ENCODE measurements at places on chromosomes 11 and 22. TPM values are rescaled to one million over a fixed set of nuclear protein-coding genes. Genes with fewer than 3 reads are reported as not detected.

- no peak for DNase-seq
Observed at GRCh38 chr11:35398881-35399280, 20.5 kb downstream of the SLC1A2 start.

DNA sequence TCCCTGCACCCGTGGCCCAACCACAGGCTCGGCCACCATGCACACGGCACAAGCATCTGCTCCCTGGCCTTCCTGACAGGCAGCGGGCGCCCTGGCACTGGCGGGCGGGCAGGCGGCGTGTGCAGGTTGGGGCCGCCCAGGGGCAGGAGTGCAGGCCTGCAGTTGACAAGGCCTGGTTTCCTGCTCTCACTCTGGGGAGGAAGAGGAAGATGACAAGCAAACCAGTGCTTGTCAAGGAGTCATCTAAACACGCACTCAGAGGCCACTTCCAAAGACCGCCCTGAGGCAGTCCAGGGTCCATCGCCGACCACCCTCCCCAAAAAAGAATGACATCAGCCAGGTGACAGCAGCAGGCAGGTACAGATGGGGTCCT, 65.3 kb upstream of the LINC01488 start:
- DNase-seq: no peak

DNA sequence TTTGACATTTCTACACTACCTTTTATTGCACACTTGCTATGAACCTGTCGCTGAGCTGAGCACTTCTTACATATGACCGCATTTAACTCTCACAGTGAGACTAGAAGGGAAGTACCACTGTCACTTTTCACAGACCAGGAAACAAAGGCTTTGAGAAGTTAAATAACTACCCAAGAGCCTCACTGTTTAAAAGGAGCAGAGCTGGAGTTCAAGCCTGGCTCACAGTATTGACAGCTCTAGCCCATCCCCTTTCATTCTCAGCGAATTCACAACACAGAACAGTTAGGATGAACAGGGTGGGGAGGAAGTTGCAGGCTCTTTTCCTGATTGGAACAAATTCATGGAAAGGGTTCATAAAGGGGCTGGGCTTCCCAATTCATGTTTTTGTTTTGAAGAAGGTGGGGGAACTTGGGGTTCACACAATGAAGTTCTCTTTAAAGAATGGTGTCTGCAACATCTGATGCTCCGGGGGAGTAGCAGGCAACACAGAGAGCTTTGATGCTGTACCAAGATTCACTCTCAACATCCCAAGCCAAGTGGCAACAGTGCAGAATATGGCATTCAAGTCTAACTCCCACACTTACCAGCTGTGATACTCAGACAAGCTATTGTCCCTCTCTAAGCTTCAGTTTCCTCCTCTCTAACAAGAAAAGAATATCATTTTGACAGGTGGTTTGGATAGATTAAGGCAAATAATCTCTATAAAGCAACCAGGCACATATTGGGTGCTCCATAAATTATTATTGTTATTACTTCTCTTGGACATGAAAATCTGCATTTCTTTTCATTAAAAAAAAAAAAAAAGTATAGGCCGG, 17.2 kb downstream of the SCGB1A1 start:
- no peak for DNase-seq

DNA sequence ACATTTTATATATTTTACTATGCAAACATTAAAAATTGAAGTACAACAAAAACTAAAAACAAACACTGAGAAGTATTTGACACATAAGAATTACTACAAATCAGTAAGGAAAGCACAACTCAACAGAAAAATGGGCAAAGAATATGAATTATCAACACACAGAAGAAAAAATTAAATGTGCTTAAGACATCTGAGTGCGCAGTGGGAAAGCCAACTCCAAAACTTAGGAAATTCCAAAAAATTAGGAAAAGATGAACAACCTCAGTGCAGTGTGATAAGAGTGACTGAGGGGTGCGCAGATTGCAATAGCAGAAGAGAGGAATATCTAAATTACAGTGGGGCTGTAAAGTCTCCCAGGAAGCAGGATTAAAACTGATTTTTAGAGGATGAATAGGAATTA, 1.9 kb upstream of the TMEM41B start:
- DNase-seq: no peak

GRCh38 chr11:8886322-8886721, 24.7 kb upstream of the AKIP1 start:
- no peak for DNase-seq

GRCh38 chr11:71933141-71933933, 4.5 kb downstream of the RNF121 start:
- no peak for DNase-seq

DNA sequence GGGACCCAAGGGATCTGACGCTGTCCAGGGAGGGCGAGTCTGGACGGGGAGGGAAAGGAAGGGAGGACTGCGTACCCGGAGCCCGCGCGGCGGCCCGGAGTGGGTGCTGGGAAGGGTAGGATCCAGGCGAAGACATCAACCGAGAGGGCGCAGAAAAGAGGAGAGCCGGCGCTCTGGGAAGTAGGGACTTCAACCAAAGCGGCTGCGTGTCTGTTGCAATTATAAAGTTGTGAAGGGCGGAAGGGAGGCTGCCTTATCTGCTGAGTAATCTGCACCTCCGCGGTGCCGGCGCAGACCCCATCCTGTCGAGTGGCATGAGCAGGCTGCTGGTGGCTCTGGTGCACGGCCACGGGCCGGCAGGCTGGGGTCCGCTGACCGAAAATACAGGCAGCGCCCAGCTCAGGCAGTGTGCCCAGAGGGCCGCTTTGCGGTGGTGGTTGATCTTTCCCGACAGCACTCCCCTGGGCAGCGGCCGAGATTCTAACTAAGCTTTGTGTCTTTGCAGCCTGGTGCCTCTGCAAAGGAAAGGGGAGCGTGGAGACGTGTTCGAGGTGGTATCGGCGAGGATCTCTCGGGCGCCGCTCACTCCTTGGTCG, 978 bp downstream of the C11orf87 start:
- no peak for DNase-seq

DNA sequence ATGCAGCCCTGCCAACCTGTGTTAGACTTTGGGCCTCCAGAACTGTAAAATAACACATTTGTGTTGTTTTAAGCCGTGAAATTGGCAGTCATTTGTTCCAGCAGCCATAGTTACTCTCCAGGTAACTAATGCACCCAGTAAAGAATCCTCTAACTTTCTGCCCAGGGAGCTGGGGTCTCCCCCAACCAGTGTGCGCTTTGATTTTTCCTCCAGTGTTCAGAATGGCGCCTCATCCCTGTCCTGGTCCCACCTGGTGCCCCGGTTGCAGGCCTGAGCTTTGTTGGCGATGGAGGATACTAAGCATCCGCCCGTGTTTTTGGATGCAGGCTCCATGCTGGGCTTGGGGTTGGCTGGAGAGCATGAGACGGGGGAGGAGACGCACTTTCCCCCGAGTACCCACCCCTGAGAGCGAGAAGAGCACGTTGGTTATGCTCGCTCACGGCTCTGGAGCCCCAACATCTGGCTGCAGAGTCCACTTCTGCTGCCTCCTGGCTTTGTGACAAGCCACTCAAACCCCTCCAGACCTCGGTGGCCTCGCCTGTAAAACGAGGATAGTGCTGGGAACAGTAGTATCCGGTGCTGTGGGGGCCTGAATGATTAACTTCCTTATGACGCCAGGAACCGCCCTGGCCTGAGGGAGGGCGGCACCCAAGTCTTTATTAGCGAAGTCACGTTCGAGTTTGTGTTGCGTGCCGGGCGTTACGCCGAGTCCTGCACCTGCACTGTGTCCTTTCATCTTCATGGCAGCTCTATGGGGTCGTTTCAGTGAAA, 25.8 kb downstream of the MRGPRD start:
- DNase-seq: no peak

- no peak for DNase-seq
Observed at GRCh38 chr22:29344137-29344536, 28.6 kb upstream of the RASL10A start.

DNA sequence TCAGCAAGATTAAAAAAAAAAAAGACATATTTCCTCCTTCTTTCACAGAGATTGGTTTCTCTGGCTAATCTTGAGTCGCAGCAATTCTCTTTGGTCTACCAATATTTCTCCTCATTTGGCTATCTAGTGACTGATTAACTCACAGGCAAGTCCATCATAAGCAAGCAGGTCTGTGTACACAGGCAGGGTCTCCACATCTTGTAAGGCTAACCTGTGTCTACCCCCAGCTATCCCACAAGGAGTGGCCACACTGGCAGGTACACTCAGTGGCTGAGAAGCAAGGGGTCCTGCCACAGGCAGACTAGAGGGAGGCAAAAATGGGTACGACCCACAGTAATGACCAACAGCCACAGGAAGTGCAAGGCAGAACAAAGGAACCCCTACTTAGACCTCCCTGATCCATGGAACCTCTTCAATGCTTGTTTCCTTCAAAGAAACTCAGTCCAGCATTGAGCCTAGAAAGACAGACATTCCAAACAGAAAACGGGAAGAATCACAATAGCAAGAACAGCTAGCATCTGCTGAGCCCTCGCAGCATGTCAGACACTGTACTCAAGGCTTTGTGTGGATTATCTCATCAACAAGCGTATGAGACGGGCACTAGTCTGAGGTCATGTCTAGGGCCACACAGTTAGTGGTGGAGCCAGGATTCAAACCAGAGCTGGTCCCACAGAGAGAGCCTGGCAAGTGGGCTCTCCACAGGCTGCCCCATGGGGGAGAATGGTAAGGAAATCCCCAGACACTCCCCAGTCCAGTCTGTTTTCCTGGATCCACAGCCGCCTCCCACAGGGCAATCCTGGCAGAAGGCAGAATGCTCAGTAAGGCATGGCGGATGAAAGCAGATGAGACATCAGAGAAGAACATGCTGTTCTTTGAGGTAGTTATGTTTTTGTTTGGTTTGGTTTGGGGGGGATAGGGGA, 34.3 kb downstream of the PLEKHA7 start:
- no peak for DNase-seq

GRCh38 chr11:11505190-11505589, 116.6 kb downstream of the GALNT18 start:
- DNase-seq: no peak

DNA sequence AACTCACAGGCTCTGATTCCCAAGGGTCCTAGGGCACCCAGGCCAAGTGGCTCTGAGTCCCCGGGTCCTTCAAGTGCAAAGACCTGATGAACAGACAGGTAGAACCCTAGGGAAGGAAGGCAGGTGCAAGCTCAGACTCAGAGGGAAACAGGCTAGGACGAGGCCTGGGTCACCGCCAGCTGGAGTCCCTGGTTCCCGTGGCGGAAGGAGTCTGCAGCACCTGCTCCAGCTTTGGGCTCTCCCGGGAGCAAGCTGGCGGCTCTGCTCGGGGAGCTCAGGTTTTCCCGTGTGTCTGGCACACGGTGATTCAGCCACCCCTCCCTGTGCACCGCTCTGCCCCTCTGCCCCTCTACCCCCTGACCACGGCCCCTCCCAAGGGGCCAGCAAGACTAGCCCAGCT, 59.8 kb downstream of the WNT7B start:
- no peak for DNase-seq

GRCh38 chr11:102849311-102849710, 5.9 kb upstream of the MMP3 start:
- no peak for DNase-seq

GRCh38 chr11:31005202-31005601, 364.3 kb downstream of the DCDC1 start:
- DNase-seq: no peak

- no peak for DNase-seq
Observed at GRCh38 chr22:34975721-34976120, 90.2 kb upstream of the ISX start.

DNA sequence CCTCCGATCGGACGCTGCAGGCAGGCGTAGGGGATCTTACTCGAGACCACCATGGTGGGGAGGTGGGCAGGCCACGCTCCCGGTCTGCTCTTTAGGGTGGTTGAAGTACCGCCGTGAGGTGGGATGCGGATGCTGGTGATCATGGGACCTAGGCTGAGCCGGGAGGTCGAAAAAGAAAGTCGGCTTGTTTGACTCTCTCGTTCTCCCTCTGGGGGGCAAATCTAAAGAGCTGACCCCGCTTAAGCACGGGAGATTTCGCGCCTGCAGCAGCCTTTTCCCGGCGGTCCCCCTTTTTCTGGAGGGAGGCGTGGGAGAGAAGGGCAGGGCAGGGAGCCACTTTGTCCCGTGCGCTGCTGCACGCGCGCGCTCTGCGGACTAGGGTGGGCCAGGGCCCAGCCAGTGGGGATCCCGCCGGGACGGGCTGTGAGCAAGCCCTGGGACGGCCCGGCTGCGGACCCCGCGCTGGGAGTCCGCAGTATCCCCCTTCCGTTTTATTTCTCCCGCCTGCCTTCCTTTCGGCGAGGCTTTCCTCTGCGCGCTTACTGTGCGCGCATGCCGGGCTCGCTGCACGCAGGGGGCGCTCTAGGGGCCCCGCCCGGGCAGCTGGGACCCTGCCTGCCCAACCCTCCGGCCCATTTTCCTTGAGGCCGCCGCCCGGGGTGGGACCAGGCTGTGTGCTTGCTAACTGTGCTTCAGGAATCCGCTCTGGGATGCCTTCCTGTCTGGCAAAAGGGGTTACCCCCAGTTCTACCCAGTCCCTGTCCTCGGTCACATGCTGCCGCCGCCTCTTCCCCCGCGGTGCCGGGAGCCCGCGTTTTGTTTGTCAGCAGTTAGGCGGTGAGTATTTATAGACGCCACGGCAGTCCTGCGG, 81.0 kb downstream of the PRR5L start:
- no peak for DNase-seq

- DNase-seq: no peak
Observed at GRCh38 chr11:19777039-19777376, 64.4 kb downstream of the NAV2 start.

- no peak for DNase-seq
Observed at GRCh38 chr11:16981651-16982194, 32.5 kb downstream of the PLEKHA7 start.

- DNase-seq: no peak
Observed at GRCh38 chr11:128180441-128181087, 406.8 kb downstream of the ETS1 start.

NXPE2 gene
- total RNA-seq: not detected

EIF3D gene
- 149 TPM for total RNA-seq

KIRREL3 gene
- total RNA-seq: 0.13 TPM

ZBTB16 gene
- 196 TPM for total RNA-seq

TRIM6 gene
- 1.4 TPM for total RNA-seq

MRGPRE gene
- total RNA-seq: not detected

TRIM48 gene
- not detected for total RNA-seq

SMC1B gene
- total RNA-seq: not detected

Measured in mesenteric fat pad (tissue), 1 donor.